Mucosa of descending colon (tissue), 3 donors: ENCODE measurements at places on chromosomes 1 and 21.

DNA sequence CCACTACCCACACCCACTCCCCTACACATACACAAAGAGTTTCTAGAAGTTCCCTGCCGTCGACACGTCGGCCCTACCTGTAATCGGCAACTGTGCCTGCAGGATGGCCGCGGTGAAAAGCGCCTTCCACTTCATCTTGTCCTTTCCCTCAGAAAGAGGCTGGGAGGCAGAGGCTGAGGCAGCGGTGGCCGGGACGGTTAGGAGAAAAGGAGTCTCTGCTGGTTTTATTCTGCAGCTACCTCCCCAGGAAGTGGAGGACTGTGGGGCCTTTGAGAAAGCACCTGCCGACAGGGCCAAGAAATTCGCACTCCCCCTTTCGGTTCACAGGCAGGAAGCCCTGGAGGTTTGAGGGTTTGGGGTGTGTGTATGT is at the start of gene CD247:
CD247 (minus strand) TSS at position 199 of the 370 bp plus-strand sequence; CDS start at position 135, 64 bp downstream.
- DNase-seq: peak; percentile 65

DNA sequence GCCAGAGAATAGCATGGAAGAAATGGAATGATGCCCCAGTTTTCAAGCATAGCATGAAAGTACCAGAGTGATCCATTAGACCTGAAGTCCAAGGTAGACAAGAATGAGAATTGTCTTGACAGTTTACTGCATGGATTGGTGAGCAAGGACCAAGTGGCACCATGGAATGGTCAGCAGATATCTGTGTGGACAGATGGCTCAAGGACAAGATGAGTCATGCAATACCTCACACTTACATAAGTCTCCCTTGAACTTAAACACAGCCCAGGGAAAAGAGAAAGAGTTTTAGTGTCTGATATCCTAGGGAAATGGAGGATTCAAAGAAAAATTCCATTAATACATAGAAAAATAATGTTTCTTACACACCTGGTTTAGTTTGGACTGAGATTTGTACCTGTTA is 195.2 kb downstream of the MRPL39 start:
- DNase-seq: no peak

GRCh38 chr1:93196591-93196990 is 16.1 kb downstream of the CCDC18 start:
- DNase-seq: no peak

DNA sequence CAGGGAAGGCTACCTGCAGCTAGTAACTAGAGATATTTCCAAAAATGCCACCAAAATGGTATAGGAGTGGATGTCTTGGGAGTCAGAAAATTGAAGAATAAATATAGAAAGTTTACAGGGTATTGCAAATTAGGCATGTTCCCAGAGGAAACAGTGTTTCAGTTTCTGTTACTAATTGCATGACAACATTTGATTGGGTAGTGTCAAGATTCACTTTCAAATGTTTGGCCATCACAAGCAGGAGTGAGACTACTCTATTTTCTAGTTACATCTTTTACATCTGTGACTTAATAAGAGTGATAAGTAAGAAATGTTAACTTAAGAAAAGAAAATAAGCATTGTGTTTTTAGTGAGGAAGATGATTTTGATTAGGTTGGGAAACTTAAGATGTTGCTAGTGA is 30.2 kb downstream of the AMY1C start:
- DNase-seq: no peak

DNA sequence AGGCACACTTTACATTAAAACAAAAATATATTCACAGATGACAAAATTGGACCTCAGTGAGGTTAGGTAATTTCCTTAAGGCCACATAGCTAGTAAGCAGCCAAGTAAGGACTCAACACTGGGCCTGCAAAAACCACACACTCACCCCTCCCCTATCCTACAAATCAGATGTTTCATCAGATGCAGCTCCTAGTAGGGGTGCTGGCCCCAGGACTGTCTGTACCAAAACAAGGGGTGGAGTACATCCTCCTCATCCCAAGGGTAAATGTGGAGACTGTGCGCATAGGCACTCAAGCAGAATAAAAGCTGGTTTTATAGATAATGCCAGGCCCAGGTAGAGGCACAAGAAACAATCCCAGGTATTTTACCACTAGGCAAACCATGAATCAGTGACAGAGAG is 25.7 kb downstream of the URB1 start:
- DNase-seq: no peak

DNA sequence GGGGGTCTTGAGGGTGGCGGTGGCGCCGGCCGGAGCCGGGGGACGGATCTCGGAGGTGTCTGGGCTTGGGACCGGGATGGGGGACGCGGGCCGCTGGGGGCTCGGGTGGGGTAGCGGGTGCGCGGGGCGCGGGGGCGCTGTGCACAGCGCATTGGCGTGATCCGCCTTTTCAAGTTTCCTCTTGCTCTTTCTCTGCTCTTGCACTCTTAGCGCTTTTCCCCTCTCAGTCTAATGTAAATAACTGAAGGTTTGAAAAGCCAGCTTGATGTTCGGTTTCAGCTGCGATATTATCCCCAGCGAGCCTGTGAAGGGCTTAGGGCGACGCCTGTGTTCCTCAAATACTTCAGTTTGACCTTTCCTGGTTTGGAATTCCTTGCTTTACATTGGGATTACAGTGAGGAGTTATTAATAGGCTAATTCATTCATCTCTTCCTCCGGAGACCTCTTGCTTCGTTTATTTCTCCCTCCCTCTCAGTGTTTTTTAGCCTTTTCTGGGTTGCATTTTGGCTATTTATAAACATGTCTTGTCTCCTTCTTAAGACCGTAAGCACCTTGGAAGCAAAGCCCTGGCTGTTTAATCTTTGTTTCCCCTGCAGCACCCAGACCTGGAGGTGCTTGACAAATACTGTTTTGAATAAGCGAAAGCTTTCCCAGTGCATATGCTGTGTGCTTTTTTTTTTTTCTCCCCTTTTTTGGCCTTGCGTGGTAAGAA is 693 bp downstream of the RAB4A start:
- DNase-seq: no peak

GRCh38 chr1:50183378-50184133 is 74.8 kb downstream of the ELAVL4 start:
- DNase-seq: no peak

DNA sequence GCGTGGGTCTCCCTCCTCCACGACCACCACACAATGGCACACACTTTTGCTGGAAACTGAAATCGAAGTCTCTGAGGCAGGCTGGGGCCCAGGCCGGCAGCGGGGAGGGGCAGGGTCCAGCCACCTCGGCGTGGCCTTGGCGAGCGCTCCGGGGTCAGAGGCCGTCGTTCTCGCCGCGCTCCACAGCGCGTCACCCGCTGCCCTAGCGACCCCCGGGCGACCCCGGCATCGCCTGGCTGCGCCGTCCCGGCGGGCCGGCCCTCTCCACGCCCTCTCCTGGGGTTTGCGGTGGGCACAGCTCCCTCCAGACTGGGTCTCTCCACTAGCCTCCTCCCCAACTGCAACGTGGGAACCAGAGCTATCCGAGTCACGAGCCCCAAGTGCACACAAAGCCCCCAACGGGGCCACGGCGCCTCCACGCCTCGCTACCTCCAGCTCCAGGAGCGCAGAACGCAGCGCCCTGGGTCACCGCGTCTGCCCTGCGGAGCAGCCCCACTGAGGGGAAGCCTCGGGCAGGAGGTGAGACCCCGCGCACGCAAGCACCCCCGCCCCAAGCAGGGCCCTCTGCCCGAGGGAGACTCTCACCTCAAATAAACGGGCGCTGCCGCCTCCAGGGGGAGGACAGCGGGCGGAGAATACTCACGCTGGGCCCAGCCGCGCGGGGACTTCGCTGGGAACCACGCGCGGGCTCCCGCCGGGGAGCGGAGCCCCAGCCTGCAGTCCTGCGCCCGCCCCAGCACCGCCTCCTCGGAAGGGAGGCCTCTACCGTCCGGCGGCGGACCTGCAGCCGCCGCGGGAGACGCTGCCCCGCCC is 134.0 kb upstream of the BARHL2 start:
- peak; percentile 92 for DNase-seq

GRCh38 chr21:37430184-37430821 is 63.7 kb downstream of the DYRK1A start:
- no peak for DNase-seq

DNA sequence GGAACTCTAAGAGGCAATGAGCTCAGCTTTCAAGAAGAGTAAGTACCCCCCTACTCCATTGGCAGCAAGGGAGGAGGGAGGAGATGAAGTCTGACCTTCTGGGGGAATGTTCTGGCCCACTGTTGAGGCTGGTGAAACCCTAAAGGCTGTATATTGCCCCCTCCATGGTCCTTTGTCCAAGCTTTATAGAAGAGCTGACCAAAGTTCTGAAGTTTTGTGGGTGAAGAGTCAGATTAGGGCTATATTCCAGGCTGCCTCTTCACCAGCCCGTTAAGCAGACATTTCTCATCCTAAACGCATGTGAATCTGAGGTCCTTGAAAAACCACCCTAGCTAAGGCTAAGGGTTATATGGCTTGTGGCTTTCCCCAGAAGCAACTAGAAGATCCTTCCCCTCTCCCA is 1.4 kb downstream of the C1orf94 start:
- DNase-seq: no peak

GRCh38 chr1:42223036-42223435 is 58.5 kb upstream of the GUCA2A start:
- no peak for DNase-seq

GRCh38 chr1:212945463-212946160 is 4.7 kb upstream of the VASH2 start:
- no peak for DNase-seq

DNA sequence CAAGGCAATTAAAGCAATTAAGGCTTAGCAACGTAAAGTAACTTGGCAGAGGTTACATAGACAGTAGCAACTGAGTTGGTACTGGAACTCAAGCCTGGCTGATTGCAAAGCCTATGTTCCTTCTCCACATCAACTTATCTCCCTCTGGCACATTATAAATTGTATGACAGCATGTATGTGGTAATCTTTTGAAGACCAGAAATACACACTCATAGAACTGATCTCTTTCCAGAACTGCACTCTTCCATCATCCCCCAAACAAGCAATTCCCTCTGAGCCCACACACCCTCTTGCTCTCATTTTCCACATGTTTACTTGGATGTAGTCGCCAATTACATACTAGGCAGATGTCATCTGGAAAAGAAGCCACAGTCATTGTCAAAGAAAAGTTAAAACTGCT is 502.2 kb downstream of the PLPP3 start:
- DNase-seq: no peak

- no peak for DNase-seq
Observed at GRCh38 chr1:229217716-229218115, 53.2 kb upstream of the RAB4A start.

DNA sequence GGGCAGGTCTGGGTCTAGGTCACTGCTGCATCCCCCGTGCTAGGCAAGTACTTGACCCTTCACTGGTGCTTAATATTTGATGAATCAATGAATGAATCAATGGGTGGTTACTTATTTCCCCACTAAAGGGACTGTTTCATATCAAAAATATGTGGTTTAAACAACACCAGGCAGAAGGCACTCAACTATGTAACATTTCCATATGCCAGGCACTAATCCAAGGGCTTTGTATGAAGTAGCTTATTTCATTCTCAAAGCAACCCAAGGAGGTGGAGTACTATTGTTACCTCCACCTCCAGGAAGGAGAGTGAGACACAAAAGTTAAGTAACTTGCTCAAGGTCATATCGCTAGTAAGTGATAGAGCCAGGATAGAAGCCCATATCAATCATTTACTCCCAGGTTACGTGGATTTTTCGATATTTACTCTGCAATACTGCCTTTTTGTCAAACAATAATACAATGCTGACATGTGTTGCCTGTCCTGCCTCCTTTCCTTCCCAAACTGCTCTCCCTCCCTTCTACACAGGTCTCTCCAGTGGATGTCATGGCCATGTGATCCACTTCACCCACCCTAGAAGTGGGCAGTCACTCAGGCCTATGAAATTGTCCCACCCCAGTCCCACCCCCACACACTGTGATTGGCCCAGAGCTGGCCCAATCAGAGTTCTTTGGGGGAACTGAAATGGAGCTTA is 142.8 kb downstream of the ETS2 start:
- no peak for DNase-seq

- peak; percentile 84 for DNase-seq
Observed at GRCh38 chr1:58893257-58893869, 109.5 kb upstream of the JUN start.

DNA sequence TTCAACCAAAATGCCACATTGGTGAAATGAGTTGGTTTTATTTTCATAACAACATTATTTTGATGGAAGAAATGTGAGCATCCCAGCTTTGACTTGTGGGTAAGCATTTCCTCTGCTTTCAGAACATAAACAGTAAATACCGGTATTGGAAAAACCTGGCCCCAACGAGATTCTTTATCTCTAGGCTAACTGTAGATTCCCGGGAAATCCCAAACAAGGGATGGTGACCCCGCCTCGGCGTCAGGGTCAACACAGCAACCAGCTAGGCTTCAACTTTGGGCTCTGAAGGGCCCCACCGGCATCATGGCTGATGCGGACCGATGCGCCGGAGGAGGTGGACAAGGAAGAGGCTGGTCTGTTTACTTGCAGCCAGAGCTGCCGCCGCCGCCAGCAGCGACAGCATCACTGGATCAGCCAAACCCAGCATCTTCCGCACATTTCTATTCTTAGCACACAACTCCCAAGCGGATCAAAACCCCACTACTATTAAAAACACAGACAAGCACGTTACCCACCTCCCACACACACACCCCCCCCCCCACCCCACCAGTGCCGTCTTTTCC is 1.1 kb downstream of the AKT3 start:
- DNase-seq: peak; percentile 41

- no peak for DNase-seq
Observed at GRCh38 chr1:181038399-181038873, 4.7 kb downstream of the MR1 start.

- no peak for DNase-seq
Observed at GRCh38 chr1:87115891-87116290, 201.5 kb downstream of the HS2ST1 start.

DNA sequence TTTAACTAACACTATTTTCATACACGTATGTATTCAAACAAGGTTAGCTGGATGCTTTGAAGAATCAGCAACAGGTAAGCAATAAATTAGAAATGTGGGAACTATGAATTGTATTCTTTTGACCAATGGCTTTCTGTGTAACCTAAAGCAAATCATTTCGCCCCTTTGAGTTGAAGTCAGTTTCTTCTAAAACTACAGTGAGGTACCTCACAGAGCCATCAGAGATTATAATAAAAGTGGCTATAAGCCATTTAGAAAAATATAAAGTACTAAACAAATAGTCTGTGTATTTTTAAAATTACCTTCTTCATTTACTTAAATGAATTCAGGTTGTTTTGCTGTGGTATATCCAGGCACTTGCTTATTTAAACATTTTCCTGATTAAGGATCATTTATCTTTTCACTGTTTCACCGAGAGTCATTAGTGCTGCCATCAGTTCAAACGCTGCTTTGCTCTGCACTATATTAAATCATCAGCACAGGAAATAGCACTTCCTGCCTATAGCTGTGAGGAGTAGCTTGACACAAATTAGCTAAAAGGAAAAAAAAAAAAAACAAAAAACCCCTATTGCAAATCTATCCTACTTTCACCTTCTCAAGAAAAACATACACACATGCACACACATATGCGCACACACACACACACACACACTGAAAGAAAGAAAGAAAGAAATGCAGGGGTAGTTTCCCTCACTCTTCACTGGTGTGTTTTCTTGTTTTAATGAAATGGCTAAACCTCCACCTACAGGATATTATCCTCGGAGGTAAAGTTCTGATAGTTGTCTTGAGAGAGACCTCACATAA is 39.8 kb upstream of the C1orf105 start:
- DNase-seq: no peak

GRCh38 chr1:61332196-61332753 is 249.9 kb downstream of the NFIA start:
- no peak for DNase-seq

GRCh38 chr1:27144049-27144748 is 10.7 kb downstream of the SLC9A1 start:
- DNase-seq: no peak
